ENCODE measurements at places on chromosomes 7 and 10.

GRCh38 chr7:107838816-107839565 lies 36.0 kb upstream of the SLC26A3 start:
- H3K4me1 ChIP-seq, result no peaks in the 10 kb centered on the region
- H3K4me3 ChIP-seq, result no peak overlapping the region
- no peaks in the 10 kb centered on the region for H3K27me3 ChIP-seq
- H3K27ac ChIP-seq, result no peak overlapping the region

- H3K4me3 ChIP-seq, result peak overlapping the region; percentile 51
- no peak for DNase-seq
- H3K27ac ChIP-seq, result peak overlapping the region; percentile 99
- H3K27me3 ChIP-seq, result no peaks in the 10 kb centered on the region
- H3K4me1 ChIP-seq, result peaks cover 51% of the 10 kb centered on the region
- no peaks in the 10 kb centered on the region for H3K36me3 ChIP-seq
Measured at GRCh38 chr7:5689716-5690115, 91.7 kb downstream of the RNF216 start.

DNA sequence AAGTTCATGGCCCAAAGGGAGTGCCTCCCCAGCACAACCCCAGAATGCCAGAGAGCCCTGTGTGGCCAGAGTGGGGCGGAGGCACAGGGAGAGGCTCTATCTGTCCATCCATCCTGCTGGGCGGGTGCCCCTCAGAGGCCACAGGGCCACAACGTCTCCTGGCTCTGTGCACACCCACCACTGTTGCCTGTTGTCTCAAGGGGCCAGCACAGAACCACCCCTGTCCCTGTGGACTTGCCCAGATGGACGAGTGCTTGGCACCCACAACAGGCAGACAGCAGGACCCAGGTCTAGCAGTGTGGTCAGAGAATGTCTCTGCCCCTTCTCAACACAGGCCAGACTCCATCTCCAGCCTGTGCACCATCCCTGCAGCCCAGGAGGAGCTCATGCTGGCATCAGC lies 92.8 kb downstream of the PAXIP1 start:
- H3K4me3 ChIP-seq, result no peak overlapping the region
- H3K4me1 ChIP-seq, result peaks cover 5% of the 10 kb centered on the region
- no peak overlapping the region for H3K27ac ChIP-seq
- no peaks in the 10 kb centered on the region for H3K36me3 ChIP-seq

DNA sequence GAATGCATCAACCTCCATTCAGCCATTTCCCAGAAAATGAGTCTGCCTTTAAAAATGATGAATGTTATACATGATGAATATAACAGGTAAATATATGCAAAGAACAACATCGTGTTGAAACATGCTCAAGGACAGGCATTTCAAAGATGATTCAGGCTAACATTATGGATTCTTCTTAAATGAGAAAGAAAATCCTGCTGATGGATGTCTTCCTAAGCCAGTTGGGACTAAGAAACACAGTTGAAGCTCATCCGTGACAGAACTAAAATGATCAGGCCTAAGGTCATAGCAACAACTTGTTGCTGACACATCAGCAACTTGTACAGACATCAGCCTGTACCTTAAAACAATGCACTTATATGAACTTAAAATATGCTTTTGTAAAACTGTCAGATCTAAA lies 267.9 kb downstream of the MAGI2 start:
- H3K36me3 ChIP-seq, result no peaks in the 10 kb centered on the region
- H3K4me3 ChIP-seq, result no peak overlapping the region
- no peaks in the 10 kb centered on the region for H3K27me3 ChIP-seq
- peaks cover 3% of the 10 kb centered on the region for H3K4me1 ChIP-seq
- no peak for DNase-seq

DNA sequence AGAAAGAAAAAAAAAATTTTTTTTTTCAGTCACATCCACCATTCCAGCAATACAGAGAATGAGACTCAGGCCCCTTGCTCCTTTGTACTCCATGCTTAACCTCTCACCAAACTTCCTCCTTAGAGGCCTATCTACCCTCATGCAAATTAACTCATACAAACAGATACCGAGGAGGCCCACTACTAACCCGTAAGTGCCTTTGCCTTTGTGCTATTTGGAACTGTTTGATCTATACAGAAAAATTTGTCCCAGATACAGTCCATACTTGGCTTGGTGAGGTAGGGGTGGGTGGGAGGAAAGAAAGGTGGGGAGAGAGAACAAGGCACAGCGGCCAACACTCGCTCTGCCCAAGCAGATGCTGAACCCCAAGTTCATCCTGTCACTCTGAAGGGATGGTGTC lies 87.8 kb upstream of the DUSP5 start:
- no peaks in the 10 kb centered on the region for H3K27me3 ChIP-seq
- H3K27ac ChIP-seq, result no peak overlapping the region
- no peak for DNase-seq
- H3K36me3 ChIP-seq, result no peaks in the 10 kb centered on the region
- peaks cover 15% of the 10 kb centered on the region for H3K4me1 ChIP-seq
- no peak overlapping the region for H3K4me3 ChIP-seq

DNA sequence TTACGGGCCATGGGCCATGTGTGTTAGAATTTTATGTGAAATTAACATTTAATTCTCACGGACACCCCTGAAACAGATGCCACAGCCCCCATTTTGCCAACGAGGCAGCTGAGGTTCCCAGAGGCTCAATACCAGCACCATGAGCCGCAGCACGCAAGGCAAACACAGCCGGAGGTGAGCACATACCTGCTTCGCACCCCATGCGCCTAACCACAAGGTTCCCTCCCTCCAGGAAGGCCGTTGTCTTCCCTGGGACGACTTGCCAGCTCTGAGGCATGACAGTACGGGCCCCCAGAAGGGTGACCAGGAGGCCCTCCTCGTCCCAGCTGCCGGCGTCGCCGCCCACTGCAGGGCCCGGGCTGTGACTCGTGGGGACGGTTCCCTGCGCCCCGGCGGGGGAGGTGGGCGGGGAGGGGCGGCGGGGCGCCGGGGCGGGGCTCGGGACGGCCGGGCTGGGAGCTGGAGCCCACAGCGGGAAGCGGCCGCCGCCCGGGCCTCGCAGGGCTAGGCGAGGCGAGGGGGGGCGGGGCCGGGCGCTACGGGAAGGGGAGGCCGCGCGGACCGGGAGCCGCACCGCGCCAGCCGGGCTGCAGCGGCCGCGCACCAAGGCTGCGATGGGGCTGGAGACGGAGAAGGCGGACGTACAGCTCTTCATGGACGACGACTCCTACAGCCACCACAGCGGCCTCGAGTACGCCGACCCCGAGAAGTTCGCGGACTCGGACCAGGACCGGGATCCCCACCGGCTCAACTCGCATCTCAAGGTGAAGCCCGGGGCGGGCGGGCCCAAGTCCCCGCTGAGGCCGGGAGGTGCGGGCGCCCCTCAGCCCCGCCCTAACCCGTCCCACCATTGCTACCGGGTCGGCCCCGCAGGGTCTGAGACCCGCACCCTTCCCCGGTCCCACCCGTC lies at the start of gene CAV2:
CAV2 (plus strand) TSS at position 571 of the 910 bp plus-strand sequence; CDS start at position 615, 44 bp downstream.
- peaks cover 11% of the 10 kb centered on the region for H3K4me1 ChIP-seq
- no peaks in the 10 kb centered on the region for H3K36me3 ChIP-seq
- peak within 1 kb of the TSS; percentile 96 for H3K4me3 ChIP-seq
- DNase-seq, result peak; percentile 18
- no peaks in the 10 kb centered on the region for H3K27me3 ChIP-seq

- no peaks in the 10 kb centered on the region for H3K27me3 ChIP-seq
- H3K4me1 ChIP-seq, result peaks cover 26% of the 10 kb centered on the region
- no peaks in the 10 kb centered on the region for H3K36me3 ChIP-seq
- no peak overlapping the region for H3K4me3 ChIP-seq
- H3K27ac ChIP-seq, result no peak overlapping the region
Measured at GRCh38 chr7:151431281-151431767, 8.6 kb downstream of the CRYGN start.

DNA sequence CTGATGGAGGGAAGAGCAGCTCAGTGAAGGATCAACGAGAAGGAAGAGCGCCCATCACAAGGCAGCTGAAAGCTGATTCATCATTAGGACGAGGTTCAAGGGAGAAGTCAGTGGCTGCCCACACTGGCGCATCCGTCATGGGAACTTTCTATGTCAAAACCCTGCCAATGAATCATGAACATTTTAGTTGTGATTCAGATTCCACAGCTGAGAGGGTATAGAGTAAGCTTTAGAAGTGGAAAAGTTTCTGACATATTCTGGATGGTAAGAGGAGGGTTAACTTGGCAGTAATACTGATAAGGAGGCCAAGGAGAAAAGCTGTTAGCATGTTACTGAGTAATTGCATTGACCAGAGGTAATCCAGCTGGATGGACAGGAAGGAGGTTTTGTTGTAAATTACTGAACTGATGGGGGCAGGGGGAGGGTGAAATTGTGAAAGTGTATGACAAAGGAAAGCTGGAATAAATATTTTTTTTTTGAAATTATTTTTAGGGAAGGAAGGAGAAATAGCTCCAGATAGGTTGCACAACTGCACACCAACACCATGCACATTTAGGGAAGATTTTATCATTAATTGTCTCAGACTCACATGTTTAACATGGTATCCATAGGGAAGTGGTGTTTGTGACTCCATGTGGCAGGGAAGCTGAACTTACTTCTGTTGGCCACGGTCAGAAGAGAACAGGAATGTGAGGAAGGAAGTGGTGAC lies 78.3 kb upstream of the NRP1 start:
- H3K36me3 ChIP-seq, result no peaks in the 10 kb centered on the region
- H3K27ac ChIP-seq, result no peak overlapping the region
- H3K4me3 ChIP-seq, result no peak overlapping the region
- no peak for DNase-seq

DNA sequence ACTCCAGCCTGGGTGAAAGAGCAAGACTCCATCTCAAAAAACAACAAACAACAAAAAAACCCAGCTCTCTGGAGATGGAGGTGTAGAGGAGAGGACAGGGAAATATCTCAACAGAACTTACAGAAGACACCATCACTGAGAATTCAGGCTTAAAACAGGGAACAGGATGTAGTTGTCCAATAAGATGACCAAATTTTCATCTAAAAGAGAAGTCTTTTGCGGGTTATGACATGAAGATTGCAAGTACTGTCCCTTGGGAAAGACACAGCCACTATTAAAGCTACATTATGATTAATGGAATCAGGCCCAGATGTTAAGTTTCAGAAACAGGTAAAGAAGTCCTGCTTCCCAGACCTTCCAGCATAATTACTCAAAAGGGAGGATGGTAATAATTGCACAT lies 235.2 kb upstream of the NRP1 start:
- H3K27me3 ChIP-seq, result no peaks in the 10 kb centered on the region
- DNase-seq, result no peak
- H3K36me3 ChIP-seq, result no peaks in the 10 kb centered on the region
- H3K27ac ChIP-seq, result no peak overlapping the region
- H3K4me3 ChIP-seq, result no peak overlapping the region

DNA sequence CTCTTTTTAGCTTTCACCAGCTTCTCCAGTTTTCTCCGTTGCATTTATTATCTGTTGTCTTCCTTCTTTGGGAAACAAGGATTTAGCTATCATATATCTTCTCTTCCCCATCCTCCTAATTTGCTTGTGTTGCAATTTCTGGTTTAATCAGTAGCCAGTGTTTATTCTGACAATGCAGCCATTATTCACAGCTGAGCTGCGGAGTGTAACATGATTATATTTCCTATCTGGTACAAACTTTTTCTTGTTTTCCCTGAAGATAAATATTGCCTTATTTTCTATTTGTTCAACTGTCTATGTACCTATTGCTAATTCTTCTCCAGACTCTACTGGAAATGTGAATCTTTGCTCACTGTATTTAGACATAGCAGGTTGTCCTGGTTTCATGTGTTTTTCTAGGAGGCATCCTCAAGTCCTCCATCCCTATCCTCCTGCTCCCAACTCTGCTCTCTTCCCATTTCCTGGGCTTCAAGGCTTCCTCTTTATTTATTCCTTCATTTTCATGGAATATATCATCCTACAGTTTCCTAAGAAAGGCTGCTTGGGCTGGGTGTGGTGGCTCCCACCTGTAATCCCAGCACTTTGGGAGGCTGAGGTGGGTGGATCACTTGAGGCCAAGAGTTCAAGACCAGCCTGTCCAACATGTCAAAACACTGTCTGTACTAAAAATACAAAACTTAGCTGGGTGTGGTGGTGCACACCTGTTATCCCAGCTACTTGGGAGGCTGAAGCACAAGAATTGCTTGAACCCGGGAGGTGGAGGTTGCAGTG lies 72.4 kb upstream of the KDM7A start:
- H3K27me3 ChIP-seq, result no peaks in the 10 kb centered on the region
- no peak for DNase-seq
- no peaks in the 10 kb centered on the region for H3K4me1 ChIP-seq
- H3K36me3 ChIP-seq, result no peaks in the 10 kb centered on the region

DNA sequence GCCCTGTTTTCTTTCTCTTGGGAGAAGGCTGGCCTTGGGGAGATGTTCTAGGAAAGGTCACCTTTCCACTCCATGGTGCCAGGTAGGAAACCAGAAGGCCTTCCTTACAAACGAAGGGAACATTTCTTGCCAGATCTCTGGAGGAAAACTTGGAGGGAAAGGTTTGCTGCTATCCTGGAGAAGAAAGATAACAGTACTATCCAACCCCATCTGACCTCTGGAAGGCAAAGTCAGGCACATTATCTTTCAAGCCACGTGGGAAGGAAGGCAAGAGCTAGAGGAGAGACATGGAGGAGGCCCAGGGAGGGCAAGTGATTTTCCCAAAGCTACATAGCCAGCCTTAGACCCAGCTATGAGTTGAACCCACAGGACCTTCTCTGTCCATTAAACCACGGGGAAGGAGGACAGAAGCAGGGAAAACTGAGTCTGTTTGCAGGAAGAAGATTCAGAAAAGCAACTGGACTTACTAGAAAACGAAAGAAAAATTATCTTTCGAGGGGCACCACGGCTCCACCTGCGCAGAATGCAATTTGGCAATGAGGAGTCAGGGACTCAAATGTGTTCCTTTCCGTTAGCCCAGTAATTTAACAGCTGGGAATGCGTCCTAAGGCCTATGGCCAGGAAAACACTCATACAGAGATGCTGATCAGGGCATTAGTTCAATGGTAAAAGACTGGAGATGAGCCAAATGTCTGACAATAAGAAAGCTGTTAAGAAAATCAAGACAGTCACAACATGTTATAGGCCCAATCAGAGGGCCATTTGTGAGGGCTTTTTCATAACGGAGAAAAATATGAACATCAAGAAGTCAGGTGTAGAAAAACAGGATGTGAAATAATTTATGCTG lies 32.0 kb upstream of the PSAP start:
- H3K27me3 ChIP-seq, result no peaks in the 10 kb centered on the region
- no peaks in the 10 kb centered on the region for H3K36me3 ChIP-seq
- no peak overlapping the region for H3K27ac ChIP-seq
- no peak for DNase-seq

GRCh38 chr10:35852721-35853120 lies 210.6 kb upstream of the FZD8 start:
- peaks cover 26% of the 10 kb centered on the region for H3K4me1 ChIP-seq
- no peak overlapping the region for H3K4me3 ChIP-seq

GRCh38 chr7:95621404-95621803 lies 25.1 kb upstream of the PDK4 start:
- H3K4me3 ChIP-seq, result no peak overlapping the region
- H3K36me3 ChIP-seq, result no peaks in the 10 kb centered on the region
- no peaks in the 10 kb centered on the region for H3K4me1 ChIP-seq
- no peak for DNase-seq
- no peak overlapping the region for H3K27ac ChIP-seq

GRCh38 chr10:24579906-24580305 lies 143.8 kb downstream of the ARHGAP21 start:
- no peaks in the 10 kb centered on the region for H3K27me3 ChIP-seq
- no peak overlapping the region for H3K4me3 ChIP-seq
- no peak overlapping the region for H3K27ac ChIP-seq
- DNase-seq, result no peak
